Midbrain (tissue), 1 donor: ENCODE measurements at places on chromosomes 13 and 19.

DNA sequence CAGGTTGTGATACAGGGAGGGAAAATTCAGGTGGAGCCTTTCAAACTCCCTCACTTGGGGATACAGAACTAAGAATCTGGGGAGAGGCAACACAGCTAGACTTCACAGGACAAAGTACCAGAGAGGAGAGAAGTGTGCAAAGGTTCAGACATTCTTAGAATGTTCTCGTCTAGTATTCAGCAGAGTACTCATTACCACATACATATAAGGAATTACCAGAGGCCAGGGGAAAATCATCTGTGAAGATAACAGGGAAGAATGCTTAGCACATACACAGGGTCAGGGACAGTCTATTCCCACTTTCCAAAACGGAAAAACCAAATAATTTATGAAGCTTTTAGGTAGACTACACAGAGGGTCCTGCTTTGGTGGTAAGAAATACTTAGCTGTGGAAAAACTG is 58.1 kb downstream of the TRPC4 start:
- DNase-seq: no peak

DNA sequence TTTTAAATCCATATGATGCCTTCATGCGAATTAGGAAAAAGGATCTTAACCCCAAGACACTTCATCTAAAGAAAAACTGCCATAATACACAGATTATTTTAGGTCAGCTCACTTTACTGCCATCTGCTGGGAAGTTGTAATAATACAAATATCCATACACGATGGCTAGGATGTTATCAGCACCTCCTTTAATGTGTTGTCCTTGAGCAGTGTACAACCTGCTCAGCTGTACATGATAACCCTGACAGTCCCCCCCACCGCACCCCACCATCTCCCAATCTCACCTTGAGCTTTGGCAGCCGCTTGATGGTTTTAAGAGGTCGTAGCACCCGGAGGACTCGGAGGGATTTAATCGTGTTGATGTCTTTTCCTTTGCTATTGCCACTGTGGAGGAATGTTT is 112.2 kb downstream of the IER2 start:
- DNase-seq: peak; percentile 26

- DNase-seq: no peak
Measured at GRCh38 chr13:50826035-50826434, 17.5 kb downstream of the DLEU7 start.

DNA sequence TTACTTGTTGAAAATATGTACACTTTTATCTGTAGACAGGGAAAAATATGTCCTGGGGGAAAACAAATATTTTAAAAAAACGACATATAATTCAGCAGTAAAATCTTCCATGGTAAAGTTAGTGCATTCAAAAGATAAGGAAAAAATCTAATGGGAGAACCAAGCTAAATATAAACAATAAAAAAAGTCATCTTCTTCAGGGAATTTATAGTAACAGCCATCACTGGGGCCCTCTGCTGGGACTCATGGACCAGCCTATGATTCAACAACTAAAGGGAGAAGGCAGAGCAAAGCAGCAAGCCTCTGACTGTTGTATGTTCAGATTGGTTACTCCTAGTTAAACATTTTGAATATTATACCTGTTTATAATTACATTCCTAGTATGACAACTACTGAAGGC is 93.0 kb downstream of the ITGBL1 start:
- DNase-seq: no peak

DNA sequence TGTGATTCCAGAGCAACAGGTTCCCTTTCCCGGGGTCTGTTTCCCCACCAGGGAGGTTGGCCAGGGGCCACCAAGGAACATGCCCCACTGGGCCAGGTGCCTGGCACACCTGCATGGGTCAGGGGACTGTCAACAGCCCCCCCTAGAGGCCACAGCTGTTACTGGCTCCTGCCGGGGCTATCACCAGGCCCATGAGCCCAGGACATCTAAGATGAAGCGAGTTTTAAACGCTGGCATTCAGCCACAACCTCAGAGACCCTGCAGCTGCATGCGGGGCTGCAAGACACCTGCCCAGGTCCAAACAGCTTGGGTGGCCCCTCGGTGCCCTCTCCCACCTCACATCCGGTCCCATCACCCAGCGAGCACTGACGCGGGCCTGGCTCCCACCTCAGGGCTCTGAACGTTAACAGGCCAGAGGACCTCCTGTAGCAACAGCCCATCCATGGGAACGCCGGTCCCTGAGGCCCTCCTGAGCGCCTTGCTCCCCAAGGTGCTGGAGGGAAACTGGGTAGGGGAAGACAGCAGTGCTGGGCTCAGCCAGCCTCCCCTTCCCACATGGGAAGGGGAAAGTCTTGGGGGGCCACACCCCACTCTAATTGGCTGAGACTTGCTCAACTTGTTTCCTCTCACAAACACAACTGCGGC is 12.0 kb downstream of the KHSRP start:
- no peak for DNase-seq

DNA sequence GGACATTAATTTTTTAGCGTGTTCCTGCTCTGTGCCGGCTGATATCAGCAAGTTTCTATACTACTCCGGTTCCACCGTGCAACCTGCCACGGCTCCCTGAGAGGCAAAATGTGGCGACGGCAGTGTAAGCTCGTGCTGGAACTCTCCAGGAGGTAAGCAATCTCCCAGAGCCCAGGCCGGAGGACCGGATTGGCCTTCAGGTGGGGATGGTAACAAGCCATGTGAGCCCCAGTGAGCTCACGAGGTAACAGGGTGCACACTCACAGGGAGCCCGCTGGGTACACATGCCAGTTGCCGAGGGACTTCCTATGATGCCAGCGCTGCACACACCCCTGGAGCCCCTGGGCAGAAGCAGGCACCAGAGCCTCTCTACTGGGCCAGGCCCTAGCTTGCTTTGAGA is 38.5 kb downstream of the NAXD start:
- DNase-seq: no peak

DNA sequence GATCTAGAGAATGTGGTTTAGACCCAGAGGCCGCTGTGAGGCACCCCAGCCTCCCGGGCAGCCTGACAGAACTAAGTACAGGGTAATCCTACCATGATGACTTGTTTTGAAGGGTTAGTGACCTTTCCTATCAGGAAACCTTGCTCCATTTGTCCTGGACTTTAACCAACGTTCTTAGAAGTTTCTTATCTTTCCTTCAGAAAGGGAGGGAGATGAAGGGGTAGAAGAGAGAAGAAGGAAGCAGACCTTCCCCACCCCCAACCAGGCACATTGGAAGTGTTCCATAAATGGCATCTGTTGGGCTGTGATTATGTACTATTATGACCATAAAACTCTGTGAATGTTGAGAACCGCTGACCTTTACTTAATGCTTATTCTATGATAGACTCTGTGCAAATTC is 184.2 kb downstream of the OXGR1 start:
- DNase-seq: no peak

DNA sequence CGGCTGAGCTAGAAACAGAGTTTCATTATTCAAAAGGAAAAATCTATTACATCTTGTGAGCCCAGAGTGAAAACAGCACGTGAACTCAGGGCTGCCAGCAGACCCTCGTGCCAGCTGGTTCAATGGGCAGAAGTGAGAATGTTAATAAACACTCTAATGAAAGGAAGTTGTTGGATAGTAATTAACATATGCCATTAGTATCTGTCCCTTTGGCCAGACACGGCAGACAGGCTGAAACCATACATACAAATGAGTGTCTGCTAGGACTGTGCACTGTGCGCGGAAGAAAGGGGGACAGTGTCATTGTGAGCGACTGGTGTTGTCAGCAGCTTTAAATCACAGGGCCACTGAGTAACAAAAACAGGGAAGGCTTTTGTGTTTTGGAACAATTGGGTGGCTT is 121.9 kb upstream of the TSC22D1 start:
- peak; percentile 52 for DNase-seq

DNA sequence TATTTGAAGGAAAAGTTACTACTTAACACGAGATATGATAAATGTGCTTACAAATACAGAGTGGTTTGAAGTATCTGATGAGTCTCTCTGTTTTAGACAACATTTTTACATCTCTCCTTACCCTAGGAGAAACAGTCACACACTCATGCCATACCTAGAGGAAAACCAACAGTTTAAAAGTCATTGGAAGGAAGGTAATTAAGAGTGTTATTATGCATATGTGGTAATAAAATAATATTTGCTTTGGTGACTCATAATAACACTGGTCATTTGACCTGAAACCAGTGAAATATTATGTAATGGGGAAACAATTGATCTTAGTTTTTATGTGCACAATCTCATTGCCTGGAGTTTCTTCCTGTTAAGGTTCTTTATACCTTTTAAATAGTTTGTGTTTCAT is 136.9 kb upstream of the SOX21 start:
- DNase-seq: no peak

- no peak for DNase-seq
Measured at GRCh38 chr13:51419001-51419636, 33.7 kb downstream of the INTS6 start.

DNA sequence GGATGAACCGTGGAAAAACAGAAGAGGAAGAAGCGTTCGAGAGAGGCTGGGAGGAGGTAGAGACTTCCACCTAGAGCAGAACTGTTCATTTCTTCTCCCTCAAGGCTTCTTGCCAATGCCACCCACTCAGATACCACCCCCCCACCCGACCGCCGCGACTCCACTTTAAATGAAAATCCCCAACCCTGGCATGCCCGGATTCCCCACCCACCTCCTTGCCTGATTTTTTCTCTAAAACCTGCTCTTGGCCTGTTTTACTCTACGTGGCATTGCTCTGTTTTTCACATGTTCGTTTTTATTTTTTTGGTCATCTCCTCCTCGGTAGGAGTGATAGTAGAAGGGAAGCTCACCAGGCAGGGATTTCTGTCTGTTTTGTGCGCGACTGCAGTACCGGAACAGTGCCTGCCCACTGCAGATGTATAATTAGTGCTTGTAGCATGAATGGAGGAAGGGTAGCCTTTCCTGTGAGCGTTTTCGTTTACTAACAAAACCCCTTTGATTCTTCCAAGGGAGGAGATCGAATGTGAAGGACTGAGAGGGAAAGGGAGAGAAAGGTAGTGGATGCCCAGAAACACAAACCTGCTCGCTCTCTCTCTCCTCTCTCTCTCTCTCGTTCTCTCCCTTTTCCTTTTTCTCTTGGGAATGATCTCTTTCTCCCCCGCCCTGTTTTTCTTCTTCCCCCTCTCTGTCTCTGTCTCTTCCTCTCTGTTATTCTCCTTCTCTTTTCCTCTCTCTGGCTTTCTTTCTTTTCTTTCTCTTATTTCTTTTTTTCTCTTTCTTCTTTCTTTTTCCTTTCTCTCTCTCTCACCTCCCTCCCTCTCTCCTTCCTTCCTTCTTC is 2.2 kb downstream of the CD70 start:
- DNase-seq: no peak

DNA sequence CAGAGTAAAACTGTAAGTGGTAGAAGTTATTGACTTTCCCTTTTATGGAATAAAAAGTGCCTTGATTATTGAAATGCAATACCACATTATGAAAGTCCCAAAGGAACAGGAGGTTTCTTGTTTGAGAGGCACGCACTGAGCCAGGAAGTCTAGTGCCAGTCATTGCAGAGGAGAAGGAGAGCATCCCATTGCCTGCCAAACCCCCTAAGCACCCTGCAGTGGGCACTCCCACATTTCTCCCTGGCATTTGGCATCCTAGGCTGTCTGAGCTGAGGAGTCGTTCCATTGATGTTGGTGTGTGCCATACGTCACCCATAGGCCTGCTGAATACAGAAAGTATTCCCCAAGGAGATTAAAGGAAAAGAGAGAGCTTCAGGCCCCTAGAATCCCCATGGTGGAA is 85.7 kb upstream of the MBNL2 start:
- no peak for DNase-seq

GRCh38 chr19:5143471-5144411 is 174.8 kb downstream of the KDM4B start:
- no peak for DNase-seq

DNA sequence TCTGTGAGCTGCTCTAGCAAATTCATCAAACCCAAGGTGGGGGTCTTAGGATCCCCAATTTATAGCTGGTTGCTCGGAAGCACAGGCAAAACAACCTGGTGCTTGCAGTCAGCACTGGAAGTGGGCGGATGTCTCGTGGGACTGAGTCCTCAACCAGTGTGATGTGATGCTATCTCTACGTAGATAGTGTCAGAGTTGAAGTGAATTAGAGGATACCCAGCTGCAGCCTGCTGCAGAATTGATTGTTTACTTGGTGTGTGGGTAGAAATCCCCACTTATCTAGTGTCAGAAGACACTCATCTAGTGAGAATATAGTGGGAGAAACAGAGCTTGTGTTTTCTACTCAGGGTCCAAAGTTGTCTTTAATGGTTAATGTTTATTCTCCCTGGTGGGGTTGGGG is 63.3 kb downstream of the CBY2 start:
- no peak for DNase-seq

DNA sequence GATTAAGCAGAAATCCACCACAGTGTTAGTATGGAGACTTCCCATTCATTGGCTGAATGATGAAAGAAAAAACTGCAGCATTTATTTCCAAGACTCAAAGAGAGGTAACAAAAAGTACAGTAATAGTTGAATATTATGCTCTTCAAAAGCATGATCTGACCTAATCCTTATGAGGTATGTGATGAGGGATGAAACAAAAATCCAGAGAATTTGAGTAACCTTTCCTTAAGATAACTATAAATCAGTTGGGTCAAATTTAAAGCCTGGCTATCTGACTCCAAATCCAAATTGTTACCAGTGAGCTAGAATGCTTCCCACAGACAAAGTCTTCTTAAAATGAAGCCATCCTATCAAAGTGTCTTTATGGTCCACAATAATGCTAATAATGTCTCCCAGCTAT is 38.1 kb downstream of the NUFIP1 start:
- DNase-seq: no peak

DNA sequence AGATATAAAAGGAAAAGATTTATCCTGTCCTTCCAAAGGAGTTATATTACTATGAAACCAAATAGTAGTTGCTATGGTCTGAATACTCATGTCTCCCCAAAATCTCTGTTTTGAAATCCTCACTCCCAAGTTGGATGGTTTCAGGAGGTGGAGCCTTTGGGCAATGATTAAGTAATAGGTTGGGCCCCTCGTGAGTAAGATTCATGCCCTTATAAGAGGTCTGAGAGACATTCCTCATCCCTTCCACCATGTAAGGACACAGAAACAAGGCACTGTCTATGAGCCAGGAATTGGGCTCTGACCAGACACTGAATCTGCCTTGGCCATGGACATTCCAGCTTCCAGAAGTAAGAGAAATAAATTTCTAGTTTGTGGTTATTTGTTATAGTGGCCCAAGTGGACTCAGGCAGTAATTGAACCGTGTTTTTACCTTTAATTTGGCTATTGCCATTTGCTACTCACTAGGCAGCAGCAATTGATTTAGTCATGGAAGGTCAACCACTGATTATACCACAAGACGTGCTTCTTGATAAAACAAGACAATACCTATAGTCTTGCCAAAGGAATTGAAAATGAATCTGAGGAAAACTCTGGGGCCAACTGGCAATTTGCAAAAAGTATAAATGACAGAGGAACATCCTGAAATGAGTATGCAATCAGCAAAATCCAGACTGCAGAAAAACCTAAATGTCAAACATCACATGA is 717.4 kb upstream of the SPRY2 start:
- no peak for DNase-seq
